ENCODE measurements at places on chromosomes 3 and 15.

- no peak for DNase-seq
Observed at GRCh38 chr15:99845009-99845408, 111.8 kb upstream of the LYSMD4 start.

- no peak for DNase-seq
Observed at GRCh38 chr3:108183181-108183580, 39.0 kb downstream of the IFT57 start.

- no peak for DNase-seq
Observed at GRCh38 chr3:126102530-126102951, 18.6 kb upstream of the SLC41A3 start.

DNA sequence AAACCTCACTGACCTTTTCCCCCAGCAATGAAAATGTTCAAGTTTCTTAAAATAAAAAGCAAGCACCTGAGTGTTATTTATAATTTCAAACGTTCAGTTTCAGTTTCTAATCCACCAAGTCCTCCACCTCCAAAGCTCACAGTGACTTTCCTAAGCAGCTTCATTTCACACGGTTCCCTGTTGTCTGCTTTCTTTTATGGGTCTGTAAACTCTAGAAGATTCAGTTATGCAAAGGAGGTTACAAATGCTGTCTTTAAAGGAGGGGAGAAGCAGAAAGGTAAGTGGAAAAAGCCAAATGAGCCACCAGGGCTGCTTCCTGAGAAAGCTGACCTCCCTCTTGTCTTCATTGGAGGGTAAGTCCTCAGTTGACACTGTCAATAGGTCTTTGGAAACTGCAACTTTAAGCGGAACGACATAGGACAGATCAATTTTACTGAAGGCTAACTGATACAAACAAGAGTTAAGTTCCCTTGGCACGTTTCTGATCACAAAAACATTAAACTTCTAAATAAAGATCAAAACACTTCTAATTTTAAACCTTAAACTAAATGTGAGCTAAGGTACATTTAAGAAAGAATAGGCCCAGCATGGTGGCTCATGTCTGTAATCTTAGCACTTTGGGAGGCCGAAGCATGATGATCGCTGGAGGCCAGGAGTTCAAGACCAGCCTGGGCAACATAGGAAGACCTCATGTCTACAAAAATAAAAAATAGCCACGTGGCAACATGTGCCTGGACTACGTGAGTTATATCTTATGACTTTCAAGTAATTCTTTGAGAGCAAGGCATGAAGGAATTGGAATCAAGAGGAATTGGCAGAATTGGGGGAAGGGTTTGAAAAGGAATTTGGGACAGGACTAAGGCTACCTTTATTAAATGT lies 151.9 kb upstream of the UBE2E1 start:
- no peak for DNase-seq

GRCh38 chr3:151562891-151563290 lies 102.0 kb upstream of the IGSF10 start:
- no peak for DNase-seq

- DNase-seq, result no peak
Observed at GRCh38 chr3:30778933-30779332, 115.5 kb downstream of the GADL1 start.

DNA sequence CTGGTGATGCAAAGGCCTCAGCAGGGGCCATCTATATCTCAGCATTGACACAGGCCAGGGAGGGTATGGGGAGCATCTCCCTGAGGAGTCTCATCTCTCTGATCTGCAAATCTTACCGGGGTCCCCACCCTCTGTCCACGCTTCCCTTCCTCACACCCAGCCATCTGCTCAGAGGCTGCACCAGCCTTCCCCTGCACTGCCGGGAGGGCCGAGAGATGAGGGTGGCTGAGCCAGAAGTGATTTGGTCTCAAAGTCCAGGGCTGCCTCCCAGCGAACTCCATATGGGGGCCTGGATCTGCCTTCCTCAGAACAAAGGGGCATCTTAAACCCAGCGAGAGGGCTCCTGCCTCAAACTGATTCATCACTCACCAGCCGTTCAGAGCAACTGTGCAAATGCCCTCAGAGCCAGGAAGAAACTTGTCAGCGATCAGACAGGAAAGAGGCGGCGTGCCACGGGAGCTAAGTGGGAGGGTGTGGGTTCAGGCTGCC lies 4.6 kb downstream of the IGDCC3 start:
- no peak for DNase-seq

DNA sequence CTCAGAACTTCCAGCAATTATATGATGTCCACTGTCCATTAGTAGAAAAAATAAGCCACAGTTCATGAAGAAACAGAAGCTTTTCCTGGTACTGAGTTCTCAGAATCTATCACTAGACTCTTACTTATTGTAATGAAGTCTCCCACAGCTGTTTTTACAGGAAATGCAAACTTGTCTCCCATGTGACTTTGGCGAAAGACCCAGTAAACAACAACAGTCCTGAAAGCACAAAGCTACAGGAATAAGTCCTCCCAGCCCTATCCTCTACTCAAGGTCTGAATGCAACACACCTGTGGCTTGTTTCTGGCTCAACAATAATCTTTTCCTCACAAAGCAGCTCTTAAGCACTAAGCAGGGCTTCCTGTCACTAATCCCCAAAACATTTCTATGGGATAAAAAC lies 55.9 kb downstream of the EOMES start:
- DNase-seq, result no peak

GRCh38 chr3:35785234-35785888 lies 146.0 kb downstream of the ARPP21 start:
- DNase-seq, result no peak

GRCh38 chr3:172820492-172820891 lies 70.0 kb downstream of the ECT2 start:
- no peak for DNase-seq

- no peak for DNase-seq
Observed at GRCh38 chr15:52337198-52337853, 41.7 kb upstream of the MYO5C start.

GRCh38 chr3:33277193-33277882 lies at the start of gene FBXL2:
FBXL2 (plus strand) TSS chr3:33277442; CDS start chr3:33277513, 71 bp downstream.
- peak; percentile 14 for DNase-seq

- DNase-seq, result no peak
Observed at GRCh38 chr3:164748626-164749025, 329.7 kb downstream of the SI start.

DNA sequence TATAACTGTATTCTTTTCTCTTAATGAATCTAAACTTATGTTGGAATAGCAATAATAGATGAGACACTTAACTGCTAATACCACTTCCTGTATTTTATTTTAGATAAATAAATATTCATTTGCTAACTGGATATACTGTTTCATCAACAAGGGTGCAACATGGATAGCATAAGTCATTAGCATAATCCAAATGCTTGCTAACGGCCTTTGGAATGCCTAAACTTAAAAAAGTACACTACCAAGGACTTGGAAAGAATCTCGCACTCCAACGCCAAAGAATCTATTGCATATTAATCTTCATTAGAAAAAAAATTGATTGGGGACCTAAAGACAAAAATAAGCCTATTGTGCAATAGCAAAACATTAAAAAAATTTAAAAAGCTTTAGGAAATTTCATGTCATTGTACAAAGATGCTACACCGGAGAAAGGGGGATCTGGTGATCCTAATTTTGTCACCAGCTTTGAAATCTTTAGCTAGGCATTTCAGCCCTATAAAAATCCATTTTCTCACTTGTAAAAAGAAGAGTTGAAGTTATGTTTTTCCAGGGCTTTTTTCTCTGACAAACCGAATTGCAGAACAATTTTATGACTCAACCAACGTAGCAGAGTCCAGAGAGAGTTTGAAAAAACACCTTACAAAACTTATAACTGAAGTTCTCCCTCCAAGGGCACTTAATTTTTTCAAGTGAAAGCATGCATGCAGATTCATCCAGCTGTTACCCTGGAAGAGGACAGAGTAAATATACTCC lies 4.1 kb downstream of the VGLL3 start:
- no peak for DNase-seq

GRCh38 chr3:131304890-131305289 lies 76.7 kb upstream of the NUDT16 start:
- DNase-seq, result no peak

DNA sequence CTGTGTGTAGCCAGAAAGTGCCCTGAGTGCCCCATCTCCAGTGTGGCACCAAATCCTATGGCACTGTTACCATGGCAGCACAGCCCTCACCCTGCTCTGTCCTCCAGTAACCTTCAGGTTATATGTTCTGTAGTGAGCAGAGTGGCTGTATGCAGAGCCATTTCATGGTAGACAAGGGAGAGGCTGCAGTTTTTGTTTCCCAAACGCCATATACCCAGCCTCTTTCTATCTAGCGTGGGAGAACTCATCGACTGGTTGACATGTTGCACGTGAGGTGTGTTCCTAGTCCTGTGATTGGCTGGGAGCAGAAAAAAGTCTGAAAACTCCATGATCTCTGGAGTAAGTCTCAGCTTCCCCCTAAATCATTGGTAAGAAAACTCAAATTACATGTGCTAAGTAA lies 2.0 kb downstream of the SIDT1 start:
- no peak for DNase-seq

GRCh38 chr3:172711454-172711795 lies 558 bp upstream of the NCEH1 start:
- no peak for DNase-seq
